ENCODE measurements at places on chromosomes 7 and 10.

DNA sequence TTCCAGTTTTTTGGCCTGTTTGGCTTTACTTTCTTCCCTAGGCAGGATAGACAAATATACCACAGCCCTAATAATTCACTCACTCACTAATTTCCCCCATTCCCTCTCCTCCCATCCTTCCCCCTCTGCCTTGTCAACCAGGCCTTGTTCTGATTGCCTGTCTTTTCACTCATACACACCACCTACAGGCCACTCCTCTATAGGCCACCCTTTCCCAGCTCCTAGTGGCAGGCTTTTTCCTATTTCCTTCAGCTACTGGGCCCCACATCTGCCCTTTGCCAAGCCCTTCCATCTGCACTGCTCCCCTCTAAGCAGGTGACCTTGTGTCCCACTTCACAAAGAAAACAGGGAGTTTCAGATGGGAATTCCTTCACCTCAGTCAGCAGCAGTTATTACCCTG is 59.8 kb upstream of the MSRB2 start:
- no peak for DNase-seq

GRCh38 chr7:28858206-28858605 is 99.9 kb downstream of the TRIL start:
- no peak for DNase-seq

DNA sequence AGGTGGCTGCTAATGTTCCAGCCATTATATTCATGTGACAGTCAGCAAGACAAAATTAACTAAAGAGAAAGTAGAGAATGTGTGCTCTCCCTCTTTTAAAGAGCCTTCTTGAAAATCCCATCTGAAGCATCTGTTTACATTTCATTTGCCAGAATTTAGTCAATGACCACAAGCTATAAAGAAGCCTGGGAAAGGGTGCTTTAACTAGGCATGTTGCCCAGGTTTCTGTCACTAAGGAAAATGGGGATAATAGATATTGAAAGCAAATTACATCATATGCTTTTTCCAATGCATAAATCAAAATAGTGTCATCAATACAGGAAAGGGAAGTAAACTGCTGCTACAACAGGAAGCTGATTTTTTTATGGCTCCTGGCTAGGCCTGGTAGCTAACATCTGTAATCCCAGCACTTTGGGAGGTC is 67.7 kb downstream of the ELAPOR2 start:
- DNase-seq: no peak

- no peak for DNase-seq
Measured at GRCh38 chr10:30970760-30971460, 60.8 kb downstream of the ZNF438 start.

Measured in stimulated activated CD4-positive, alpha-beta T cell treated with anti-CD3 and anti-CD28 coated beads, Interleukin-1b, Interleukin-23, amount 100 ng/mL, for 4 hours (primary cell).